Pancreas (tissue), 10 donors: ENCODE measurements at places on chromosomes 13 and 19. TPM values are rescaled to one million over a fixed set of nuclear protein-coding genes. Genes with fewer than 3 reads are reported as not detected.

DNA sequence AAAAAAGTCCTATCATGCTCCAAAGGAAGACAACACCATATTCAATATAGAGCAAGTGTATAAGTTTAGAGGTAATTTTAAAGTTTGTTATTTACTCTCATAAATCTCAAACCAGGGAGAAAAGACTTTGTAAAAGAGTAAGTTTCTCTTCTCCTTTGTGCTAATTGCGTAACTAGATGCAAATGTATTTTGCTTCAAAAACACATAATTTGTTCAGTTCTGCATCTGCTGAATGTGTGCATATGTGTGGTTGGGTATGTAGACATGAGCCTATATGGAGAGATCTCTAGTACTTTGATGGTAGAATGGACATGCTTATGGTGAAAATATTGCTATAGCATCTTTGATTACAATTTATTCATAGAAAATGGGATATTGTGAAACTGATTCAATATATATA is 17.8 kb upstream of the MIR17HG start:
- H3K27me3 ChIP-seq: no peaks in the 10 kb centered on the region
- no peak overlapping the region for H3K4me3 ChIP-seq
- H3K4me1 ChIP-seq: no peaks in the 10 kb centered on the region
- H3K27ac ChIP-seq: no peak overlapping the region
- no peaks in the 10 kb centered on the region for H3K36me3 ChIP-seq

- no peaks in the 10 kb centered on the region for H3K4me1 ChIP-seq
- H3K36me3 ChIP-seq: no peaks in the 10 kb centered on the region
- DNase-seq: no peak
- H3K4me3 ChIP-seq: no peak overlapping the region
- no peak overlapping the region for H3K27ac ChIP-seq
Measured at GRCh38 chr13:68048802-68049359, 818.7 kb upstream of the PCDH9 start.

GRCh38 chr13:27481766-27482165 is 31.4 kb upstream of the MTIF3 start:
- H3K27me3 ChIP-seq: peaks cover 4% of the 10 kb centered on the region
- no peaks in the 10 kb centered on the region for H3K36me3 ChIP-seq
- DNase-seq: peak; percentile 53
- H3K4me1 ChIP-seq: no peaks in the 10 kb centered on the region
- no peak overlapping the region for H3K27ac ChIP-seq

DNA sequence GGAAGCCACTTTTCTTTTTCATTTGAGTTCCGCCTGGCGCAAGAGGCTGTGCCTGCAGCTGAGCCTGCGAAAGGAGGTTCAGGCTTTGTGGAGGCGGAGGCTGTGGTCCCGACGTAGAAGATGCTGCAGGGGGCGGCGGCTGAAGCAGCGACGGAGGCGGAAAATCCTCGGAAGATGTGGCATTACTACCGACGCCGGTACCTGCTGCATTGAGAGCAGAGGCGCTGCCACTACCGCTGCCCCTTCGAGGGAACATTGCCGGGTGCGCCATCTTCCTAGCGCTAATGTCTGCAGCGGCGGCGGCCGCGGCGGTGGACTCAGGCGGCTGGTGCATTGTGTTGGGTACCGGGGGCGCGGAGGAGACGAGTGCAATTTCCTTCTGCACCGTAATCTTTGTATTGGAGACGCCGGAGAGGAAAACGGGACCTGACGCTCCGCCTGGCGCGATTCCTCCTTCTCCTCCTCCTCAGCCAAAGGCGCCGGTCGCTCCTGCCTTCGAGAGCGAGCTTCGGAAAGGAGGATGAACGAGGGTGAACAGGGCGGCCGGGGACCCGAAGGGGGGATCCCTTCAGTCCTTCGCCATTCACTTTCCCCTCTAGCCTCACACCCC is at the start of gene TSC22D1:
TSC22D1 (minus strand) TSS at position 590 of the 610 bp plus-strand sequence; CDS start at position 334, 256 bp downstream.
- peaks cover 45% of the 10 kb centered on the region for H3K4me1 ChIP-seq
- H3K27me3 ChIP-seq: no peaks in the 10 kb centered on the region
- H3K4me3 ChIP-seq: peak within 1 kb of the TSS; percentile 89
- no peaks in the 10 kb centered on the region for H3K36me3 ChIP-seq
- peak; percentile 58 for DNase-seq

DNA sequence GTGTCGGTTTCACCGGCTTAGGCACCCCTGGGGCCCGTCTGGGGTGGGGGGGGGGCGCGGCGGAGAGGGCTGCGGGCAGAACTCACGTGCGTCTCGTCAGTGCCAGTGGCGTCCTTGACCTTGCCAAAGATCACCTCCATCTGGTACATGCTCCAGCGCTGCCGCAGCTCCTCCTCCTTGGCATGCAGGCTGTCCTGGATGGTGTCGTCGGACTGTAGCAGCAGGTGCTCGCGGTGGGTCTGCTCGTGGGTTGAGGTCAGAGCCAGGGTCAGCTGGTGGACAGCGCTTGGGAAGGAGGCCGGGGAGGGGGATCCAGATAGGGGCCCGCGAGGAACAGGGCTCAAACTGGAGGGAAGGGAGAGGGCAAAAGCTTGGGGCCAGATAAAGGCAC is 4.7 kb upstream of the RGL3 start:
- no peaks in the 10 kb centered on the region for H3K27me3 ChIP-seq
- peak; percentile 48 for DNase-seq
- H3K27ac ChIP-seq: no peak overlapping the region
- H3K4me1 ChIP-seq: peaks cover 6% of the 10 kb centered on the region

- no peak overlapping the region for H3K27ac ChIP-seq
- no peaks in the 10 kb centered on the region for H3K36me3 ChIP-seq
- no peaks in the 10 kb centered on the region for H3K4me1 ChIP-seq
- H3K27me3 ChIP-seq: peaks cover 13% of the 10 kb centered on the region
Measured at GRCh38 chr19:50933640-50934039, 19.2 kb downstream of the KLK5 start.

DNA sequence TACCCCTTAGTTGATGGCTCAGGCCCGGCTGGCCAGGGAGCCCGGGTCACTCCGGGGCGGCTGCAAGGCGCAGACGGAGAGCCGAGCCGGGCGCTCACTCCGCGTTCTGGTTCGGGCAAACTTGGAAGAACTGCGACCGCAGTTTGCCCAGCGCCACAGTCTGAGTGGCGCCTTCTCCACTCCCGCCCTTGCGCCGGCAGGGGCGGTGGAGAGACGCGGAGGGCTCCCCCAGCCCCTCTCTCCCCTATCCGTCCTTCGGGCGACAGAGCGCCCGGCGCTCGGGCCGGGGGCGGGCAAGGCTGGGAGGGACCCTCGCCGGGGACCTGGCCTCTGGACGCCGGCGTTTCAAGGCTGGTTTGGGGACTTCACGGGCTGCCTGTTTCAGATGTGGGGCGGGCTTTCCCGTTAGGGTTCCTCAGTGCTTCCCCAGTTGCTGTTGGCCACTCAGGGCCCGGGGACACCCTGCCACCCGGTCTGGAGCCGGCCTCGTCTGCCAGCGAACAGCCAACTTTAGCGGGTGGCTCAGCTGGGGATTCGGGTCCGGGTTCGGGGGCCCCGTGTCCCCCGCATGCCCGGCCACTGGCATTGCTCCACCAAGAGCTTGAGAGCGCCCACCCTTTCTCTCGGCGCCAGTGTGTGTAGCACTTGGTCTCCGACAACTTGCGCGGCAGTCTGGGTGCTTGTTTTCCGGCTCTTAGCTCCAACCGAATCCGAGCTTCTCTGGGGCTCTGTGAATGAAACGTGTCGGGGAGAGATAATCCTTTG is 1.5 kb downstream of the GPC6 start:
- H3K4me1 ChIP-seq: peaks cover 3% of the 10 kb centered on the region
- peaks cover 10% of the 10 kb centered on the region for H3K27me3 ChIP-seq
- no peak overlapping the region for H3K27ac ChIP-seq
- peak; percentile 11 for DNase-seq
- H3K36me3 ChIP-seq: no peaks in the 10 kb centered on the region
- peak overlapping the region; percentile 60 for H3K4me3 ChIP-seq

- no peak for DNase-seq
- no peak overlapping the region for H3K4me3 ChIP-seq
- no peaks in the 10 kb centered on the region for H3K36me3 ChIP-seq
- H3K27ac ChIP-seq: no peak overlapping the region
Measured at GRCh38 chr13:71613066-71613745, 253.8 kb downstream of the DACH1 start.

- H3K4me1 ChIP-seq: no peaks in the 10 kb centered on the region
- no peaks in the 10 kb centered on the region for H3K36me3 ChIP-seq
- no peaks in the 10 kb centered on the region for H3K27me3 ChIP-seq
Measured at GRCh38 chr19:43639519-43640423, at the start of gene CADM4. Gene CADM4, minus strand, starts transcription at chr19:43639850. Its CDS starts 60 bp downstream, at chr19:43639790.

DNA sequence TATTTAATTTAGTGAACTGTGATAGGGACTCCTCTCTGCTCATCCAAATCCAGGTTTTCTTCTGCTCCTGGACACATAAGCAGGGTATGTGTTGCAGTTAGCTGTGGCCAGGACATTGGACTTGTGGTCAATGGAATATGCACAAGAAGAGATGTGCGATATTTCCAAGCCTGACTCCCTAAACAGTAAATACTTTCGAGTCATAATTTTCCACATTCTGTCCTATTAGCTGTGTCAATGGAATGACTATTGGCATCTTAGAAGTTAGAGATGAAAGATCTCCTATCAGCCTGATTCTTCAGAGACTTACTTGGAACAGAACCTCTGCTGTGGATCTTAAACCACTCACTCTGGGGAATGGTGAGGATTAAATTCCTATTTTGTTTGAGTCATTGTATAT is 771.0 kb downstream of the EFNB2 start:
- H3K27ac ChIP-seq: no peak overlapping the region
- no peak overlapping the region for H3K4me3 ChIP-seq
- H3K27me3 ChIP-seq: no peaks in the 10 kb centered on the region
- DNase-seq: no peak

DNA sequence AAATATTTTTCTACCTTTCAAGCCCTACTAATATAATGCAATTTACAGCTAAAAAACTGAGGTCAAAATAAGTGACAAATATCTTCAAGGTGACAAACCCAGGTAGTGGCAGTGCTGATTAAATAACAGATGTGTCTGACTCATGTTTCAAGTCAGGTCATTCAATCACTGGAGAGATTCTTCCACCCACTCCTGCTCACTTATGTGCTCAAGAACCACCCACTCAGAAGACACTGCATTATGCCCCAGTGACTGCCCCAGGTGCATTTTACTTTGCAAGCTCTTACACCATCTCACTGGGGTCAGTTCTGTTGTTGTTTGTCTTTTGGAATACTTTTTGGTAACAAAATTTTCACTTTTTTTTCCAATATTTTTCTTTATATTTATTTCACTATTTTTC is 2.2 kb downstream of the ZNF100 start:
- H3K36me3 ChIP-seq: peaks cover 30% of the 10 kb centered on the region
- H3K27me3 ChIP-seq: no peaks in the 10 kb centered on the region
- H3K27ac ChIP-seq: no peak overlapping the region
- no peak for DNase-seq
- H3K4me3 ChIP-seq: no peak overlapping the region
- peaks cover 8% of the 10 kb centered on the region for H3K4me1 ChIP-seq

GRCh38 chr13:109330123-109330522 is 456.3 kb downstream of the IRS2 start:
- no peaks in the 10 kb centered on the region for H3K36me3 ChIP-seq
- H3K4me3 ChIP-seq: no peak overlapping the region
- H3K27ac ChIP-seq: no peak overlapping the region
- H3K27me3 ChIP-seq: no peaks in the 10 kb centered on the region
- DNase-seq: no peak
- no peaks in the 10 kb centered on the region for H3K4me1 ChIP-seq

Gene SUGT1
- 24.3 TPM for polyA plus RNA-seq

GRCh38 chr13:23322353-23323336 is 110.9 kb downstream of the SACS start:
- H3K27me3 ChIP-seq: no peaks in the 10 kb centered on the region
- no peak overlapping the region for H3K27ac ChIP-seq
- H3K4me1 ChIP-seq: no peaks in the 10 kb centered on the region
- no peaks in the 10 kb centered on the region for H3K36me3 ChIP-seq

Gene CEACAM4
- 1.1 TPM for polyA plus RNA-seq

GRCh38 chr13:55669051-55669450 is 1471.7 kb upstream of the PRR20A start:
- no peak for DNase-seq
- H3K4me3 ChIP-seq: no peak overlapping the region
- no peaks in the 10 kb centered on the region for H3K27me3 ChIP-seq

DNA sequence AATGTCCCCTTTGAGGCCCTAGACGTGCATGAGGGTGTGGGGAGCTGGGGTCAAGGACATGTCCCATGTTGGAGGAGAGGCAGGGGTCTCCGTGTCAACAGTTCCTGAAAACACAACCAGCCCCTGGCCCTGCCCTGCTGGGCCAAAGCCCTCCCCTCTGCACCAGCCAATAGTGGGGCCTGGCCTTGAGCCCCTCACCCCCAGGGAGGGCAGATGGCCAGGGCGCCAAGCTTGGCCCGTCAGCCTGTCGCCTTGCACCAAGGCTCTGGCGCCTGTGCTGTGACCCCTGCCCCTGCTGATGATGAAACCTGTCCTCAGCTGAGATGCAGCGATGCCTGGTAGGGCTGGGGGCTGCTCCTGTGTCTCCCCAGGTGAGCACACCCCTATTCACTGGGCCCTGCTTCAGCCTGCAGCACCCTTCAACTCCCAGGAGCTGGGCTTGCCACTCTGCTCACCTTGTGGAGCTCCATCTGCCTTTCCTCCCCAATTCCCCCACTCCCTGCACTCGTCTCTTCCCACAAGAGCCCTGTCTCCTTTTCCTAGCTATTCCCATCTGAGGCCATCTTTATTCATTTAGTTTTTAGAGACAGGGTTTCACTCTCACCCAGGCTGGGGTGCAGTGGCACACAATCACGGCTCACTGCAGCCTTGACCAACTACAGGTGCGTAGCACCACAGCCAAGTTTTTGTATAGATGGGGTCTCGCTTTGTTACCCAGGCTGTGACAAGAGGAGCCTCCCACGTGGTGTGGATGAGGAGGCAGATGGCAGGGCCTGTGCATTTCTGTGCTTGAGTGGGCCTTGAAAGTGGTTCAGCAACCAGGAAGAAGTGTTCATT is 2.1 kb upstream of the HAMP start:
- DNase-seq: peak; percentile 33
- H3K4me3 ChIP-seq: no peak overlapping the region
- no peak overlapping the region for H3K27ac ChIP-seq
- H3K27me3 ChIP-seq: no peaks in the 10 kb centered on the region
- no peaks in the 10 kb centered on the region for H3K36me3 ChIP-seq

- no peak overlapping the region for H3K4me3 ChIP-seq
- H3K27me3 ChIP-seq: no peaks in the 10 kb centered on the region
- H3K27ac ChIP-seq: no peak overlapping the region
- H3K4me1 ChIP-seq: no peaks in the 10 kb centered on the region
Measured at GRCh38 chr19:3618144-3618810, 8.3 kb downstream of the CACTIN start.

Gene KLK15
- 0.07 TPM for polyA plus RNA-seq

- H3K27me3 ChIP-seq: no peaks in the 10 kb centered on the region
- H3K36me3 ChIP-seq: no peaks in the 10 kb centered on the region
- peaks cover 8% of the 10 kb centered on the region for H3K4me1 ChIP-seq
- no peak overlapping the region for H3K4me3 ChIP-seq
Measured at GRCh38 chr19:13173139-13173737, 23.0 kb downstream of the IER2 start.

- no peaks in the 10 kb centered on the region for H3K27me3 ChIP-seq
- H3K4me3 ChIP-seq: no peak overlapping the region
- DNase-seq: no peak
- no peak overlapping the region for H3K27ac ChIP-seq
- H3K36me3 ChIP-seq: no peaks in the 10 kb centered on the region
- H3K4me1 ChIP-seq: no peaks in the 10 kb centered on the region
Measured at GRCh38 chr13:109235901-109236300, 550.5 kb downstream of the IRS2 start.

GRCh38 chr13:21043898-21044297 is 17.5 kb downstream of the LATS2 start:
- H3K4me1 ChIP-seq: no peaks in the 10 kb centered on the region
- no peak for DNase-seq
- H3K36me3 ChIP-seq: no peaks in the 10 kb centered on the region

- H3K4me3 ChIP-seq: no peak overlapping the region
- no peak overlapping the region for H3K27ac ChIP-seq
- H3K36me3 ChIP-seq: no peaks in the 10 kb centered on the region
- H3K27me3 ChIP-seq: no peaks in the 10 kb centered on the region
- H3K4me1 ChIP-seq: no peaks in the 10 kb centered on the region
Measured at GRCh38 chr13:104460554-104460953, 1394.3 kb upstream of the SLC10A2 start.
